ENCODE measurements at places on chromosomes 7 and 10. TPM values are rescaled to one million over a fixed set of nuclear protein-coding genes. Genes with fewer than 3 reads are reported as not detected.

RARRES2 gene
- total RNA-seq: not detected

PLA2G12B gene
- total RNA-seq: not detected

TMEM229A gene
- total RNA-seq: not detected

DTX2 gene
- 6.4 TPM for total RNA-seq

SLC35B4 gene
- 6.8 TPM for total RNA-seq

NUTM2E gene
- total RNA-seq: 0.42 TPM

PSD gene
- 4.1 TPM for total RNA-seq

KLLN gene
- total RNA-seq: 0.84 TPM

CRYGN gene
- not detected for total RNA-seq

KCND2 gene
- not detected for total RNA-seq

GPR146 gene
- 4.3 TPM for total RNA-seq

BLNK gene
- 3.6 TPM for total RNA-seq

FGFBP3 gene
- 0.84 TPM for total RNA-seq
